Germinal center (tissue), 1 donor: ENCODE measurements at places on chromosomes 16 and 17.

DNA sequence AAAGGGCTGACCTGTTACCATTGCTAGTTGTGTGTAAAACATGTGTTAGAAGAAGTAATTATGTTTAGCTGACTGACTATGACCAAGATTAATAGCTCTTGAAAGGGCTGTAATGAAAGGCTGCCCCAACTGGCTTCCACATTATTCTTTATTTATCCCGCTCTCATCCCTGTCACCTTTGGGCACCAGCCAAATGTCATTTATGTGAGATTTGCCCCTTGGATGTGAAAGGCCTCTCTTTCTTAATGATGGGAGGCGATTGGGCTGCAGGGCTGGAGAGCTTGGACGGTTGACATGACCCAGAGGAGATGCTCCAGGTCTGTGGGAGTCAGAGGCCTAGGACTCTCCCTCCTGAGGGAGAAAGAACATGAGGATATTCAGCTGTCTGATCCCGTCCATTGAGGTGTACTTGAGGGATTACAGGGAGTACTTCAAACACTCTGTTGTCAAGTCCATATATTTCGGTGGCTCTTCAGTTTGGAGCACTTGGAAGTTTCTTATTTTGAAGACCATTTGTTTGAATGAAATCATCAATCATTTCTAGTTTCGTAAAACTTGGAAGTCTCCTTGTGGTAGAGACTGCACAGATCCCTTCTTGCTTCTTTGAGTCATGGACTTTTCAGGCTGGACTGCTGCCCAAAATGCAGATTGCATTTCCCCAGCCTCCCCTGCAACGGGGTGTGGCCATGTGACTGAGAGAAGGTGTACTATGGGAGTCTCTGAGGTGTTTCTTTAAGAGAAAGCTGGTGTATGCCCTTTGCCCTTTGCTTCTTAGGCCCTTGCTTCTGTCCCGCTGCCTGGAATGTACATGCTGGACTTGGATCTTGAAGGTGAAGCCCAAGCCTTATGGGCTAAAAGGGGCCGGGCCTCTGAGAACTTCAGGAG is 51.3 kb downstream of the FTO start:
- DNase-seq = no peak

- no peak for DNase-seq
Observed at GRCh38 chr17:67311575-67311974, 54.8 kb downstream of the PSMD12 start.

GRCh38 chr17:40697297-40697696 is 6.3 kb downstream of the KRT24 start:
- DNase-seq = no peak

DNA sequence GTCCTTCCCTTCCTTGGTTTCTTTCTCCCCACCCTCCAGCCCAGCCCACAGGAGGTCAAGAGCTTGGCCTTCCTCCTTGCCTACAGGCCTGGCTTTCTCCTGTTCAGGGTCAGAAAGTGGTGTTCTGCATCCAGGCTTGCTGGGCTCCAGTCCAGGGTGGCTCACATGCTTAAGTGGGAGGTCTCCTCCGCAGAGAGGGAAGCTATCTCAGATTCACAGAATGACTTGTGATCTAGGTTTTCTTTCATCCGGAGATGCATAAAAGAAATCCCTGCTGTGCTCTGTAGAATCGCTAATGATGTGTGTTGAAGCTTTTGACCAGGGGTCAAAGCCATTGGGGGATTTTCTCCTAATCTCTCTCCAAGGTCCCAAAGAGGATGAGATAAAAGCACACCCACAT is 382.3 kb upstream of the EEF2KMT start:
- no peak for DNase-seq

- no peak for DNase-seq
Observed at GRCh38 chr17:20172376-20172775, 163.2 kb downstream of the SPECC1 start.

DNA sequence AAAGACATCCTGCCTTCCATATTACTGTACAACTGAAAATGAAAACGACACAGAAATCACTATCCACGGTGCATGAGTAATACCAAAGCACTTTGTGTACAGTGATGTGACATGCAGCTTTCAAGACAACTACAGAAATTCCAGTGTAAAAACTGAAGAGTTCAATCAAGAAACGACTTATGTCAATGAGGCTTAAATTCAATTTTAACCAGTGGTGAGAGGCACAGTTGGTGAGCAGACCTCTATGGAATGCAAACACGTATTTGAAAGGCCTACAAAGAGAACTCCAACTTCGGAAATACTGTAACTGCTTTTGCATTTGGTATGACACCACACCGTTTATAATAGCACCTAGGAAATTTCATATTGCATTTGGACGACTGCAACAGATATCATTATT is 87.6 kb downstream of the USP31 start:
- DNase-seq = no peak

GRCh38 chr17:47605011-47605410 is 44.7 kb upstream of the KPNB1 start:
- DNase-seq = no peak

DNA sequence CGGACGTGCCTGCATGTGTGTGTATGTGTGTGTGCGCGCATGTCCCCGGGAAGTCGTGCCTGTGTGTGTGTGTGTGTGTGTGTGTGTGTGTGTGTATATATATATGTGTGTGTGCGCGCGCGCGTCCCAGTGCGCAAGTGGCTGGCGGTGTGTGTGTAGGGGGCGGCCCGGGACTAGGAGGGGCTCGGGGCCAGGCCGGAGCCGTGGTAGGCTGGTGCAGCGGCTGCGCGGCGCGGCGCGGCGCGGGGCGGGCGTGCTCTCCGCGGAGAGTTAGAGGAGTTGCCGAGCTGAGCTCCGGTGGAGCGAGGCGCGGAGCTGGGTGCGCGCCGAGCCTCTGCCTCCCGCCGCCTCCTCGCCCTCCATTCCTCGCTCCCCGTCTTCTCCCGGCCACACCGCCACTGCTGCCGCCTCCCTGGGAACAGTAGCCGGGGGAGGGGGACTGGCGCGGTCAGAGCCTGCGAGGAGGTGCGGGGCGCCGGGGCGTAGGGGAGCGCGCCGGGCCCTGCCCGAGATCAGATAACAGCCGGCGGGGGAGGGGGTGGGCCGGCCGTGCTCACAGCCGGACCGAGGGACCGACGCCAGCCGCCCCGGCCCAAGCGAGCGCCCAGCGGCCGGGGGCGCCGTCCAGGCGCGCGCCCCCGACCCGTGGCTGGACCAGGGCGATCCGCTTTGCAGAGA is at the start of gene KCNJ12:
Gene KCNJ12 (plus strand): TSS at position 277 of the 678 bp plus-strand sequence. CDS start 38,986 bp downstream, outside the sequence.
- no peak for DNase-seq

DNA sequence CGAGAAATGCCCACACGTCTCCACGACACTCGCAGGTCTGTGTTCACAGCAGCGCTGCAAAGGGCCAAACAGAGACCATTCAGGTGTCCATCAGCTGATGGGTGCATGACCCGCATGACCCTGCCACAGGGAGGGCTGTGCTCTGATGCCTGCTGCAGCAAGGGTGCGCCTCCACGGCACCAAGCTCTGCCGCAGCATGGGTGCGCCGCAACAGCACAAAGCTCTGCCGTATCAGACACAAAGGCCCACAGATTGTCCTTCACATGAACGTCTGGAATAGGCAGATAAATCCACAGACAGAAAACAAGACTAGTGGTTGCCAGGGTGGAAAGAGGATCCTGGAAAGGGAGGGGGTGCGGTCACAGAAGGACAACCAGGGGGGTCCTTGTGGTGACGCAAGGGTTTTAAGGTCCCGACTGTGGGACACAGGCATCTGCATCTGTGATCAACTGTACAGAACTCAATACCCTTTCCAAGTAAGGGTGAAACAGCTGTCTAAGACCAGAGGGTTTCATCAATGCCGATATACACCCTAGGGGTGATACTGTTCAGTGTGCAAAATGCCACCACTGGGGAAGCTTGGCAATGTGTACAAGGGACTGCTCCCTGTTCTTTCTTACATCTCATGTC is 121.0 kb downstream of the ANKRD11 start:
- DNase-seq = no peak

DNA sequence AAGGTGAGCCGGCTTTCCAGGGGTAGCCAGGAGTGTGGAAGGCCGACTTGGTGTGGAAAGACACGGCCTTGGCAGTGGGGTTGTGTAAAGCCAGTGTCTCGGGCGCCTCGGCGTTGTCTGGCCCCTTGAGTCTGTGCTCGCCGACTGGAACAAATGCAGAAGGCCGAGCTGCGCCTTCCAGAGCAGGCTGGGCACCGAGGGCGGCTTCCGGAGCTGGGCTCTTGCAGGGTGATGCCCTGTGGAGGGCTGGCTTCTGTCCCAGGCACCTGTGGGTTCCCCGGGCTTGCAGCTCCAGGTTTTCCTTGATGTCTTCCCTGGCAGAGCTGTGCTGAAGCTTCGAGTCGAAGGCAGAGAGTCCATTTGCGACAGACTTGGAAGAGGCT is 8.0 kb downstream of the ZNF750 start:
- DNase-seq = no peak

GRCh38 chr17:36088670-36089338 is 1.1 kb downstream of the CCL3 start:
- DNase-seq = no peak

GRCh38 chr17:47733674-47734410 is 806 bp downstream of the TBX21 start:
- DNase-seq = no peak

DNA sequence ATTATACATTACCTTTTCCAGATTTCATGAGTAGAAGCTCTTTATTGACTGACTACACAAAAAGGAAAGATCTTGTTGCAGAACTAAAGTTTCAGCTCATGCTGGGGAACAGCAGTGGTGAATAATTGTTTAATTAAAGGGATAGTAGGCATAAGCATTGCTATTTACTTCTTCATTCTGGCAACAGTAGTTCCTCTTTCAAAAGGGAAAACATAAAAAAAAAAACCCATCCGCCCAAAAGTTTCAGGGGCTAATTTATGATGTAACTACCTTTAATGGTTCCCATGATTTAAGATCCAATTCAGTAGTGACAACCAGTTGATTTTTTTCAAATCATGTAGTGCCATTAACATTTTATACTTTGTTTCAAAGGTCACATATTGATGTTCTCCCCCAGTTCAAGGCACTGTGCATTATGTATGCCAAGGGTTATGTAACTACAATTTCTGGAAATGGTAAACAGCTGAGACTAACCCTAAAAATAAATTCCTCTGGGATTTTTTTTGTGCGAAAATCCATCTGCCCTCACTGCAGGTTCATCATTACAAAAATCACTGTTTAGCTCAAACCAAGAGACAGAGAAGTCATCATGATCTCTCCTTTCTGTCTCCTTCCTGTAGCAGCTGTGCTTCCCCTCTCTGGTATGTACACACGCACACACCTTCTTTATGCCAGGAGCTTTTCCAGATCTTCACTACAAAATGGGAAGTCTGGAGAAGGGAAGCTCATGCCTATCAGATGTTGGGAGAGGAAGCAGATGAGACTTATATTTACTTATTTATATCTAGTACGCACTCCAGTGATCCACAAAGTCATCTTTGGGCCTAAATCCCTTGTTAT is 2.2 kb upstream of the PHLPP2 start:
- peak; percentile 38 for DNase-seq

GRCh38 chr16:89319631-89319885 is 102.1 kb downstream of the ZNF778 start:
- DNase-seq = no peak

DNA sequence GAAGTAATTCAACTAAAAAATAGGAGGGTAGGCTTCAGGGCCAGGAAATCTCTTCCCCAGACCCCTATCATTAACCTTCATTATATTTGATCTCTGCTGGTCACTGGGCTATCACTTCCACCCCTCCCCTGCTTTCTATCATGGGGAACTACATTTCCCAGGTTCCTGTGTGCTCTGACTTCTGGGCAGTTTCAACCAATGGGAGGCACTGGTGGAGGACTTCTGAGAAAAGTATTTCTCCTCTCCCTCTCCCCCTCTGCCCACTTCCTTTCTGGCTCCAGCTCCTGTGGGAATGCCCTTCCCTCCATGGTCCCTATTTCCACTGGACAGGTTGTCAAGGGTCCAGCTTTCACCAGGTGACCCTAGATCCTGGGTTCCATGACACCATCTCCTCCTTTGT is 364.4 kb downstream of the C16orf95 start:
- DNase-seq = no peak

DNA sequence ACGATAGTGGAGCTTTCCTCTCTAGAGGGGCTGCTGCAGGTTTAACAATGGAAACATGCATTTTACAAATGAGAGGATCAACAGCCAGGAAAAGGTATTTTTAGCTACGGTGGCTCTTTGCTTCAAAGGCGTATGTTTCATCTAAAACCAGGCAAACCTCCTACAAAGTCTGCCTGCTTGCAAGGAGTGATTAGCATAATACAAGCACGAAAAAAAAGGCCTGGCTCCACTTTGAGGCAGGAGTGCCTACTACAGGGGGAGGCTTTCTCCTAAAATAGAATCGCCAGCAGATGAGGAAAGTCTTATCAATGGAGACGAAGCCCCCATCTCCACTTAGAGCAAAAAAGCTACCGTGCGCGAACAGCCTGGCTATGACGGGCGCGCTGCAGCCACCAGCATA is 27.1 kb upstream of the MTSS2 start:
- DNase-seq = no peak

GRCh38 chr16:77511053-77511452 is 76.2 kb upstream of the ADAMTS18 start:
- no peak for DNase-seq
